GM23338 (cell line): ENCODE measurements at places on chromosomes 7 and 10. TPM values are rescaled to one million over a fixed set of nuclear protein-coding genes. Genes with fewer than 3 reads are reported as not detected.

DNA sequence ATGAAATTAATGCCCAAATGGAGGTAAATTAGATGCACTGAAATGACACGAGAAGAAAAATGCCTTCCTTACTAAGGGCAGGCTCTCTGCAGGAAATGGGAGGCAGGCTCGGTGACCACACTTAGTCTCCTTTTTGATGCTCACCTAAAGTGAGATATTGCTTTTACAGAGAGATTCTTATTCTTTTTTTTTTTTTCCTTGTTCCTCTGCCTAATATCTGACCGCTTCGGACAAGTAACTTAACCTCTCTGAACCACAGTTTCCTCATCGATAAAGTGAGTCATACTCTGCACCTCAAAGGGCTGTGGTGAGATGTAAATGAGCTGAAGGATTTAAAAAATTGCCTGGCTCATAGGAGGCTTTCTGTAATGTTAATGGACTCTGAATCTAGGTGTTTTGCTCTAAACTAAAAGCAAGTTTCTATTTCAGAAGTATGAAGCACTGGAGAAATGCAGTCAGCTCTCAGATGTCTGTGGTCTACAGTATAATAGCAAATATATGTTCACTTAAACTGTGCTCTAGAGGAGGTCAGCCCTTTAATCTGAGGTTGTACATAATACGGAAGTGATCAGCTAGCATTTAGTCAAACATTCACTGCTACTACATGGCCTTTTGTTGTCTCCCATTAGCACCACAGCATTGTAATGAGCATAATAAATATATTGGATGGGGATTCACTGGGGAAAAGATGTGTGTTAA lies 23.2 kb downstream of the NKX2-3 start:
- no peak overlapping the region for H3K4me3 ChIP-seq
- DNase-seq = no peak
- no peak overlapping the region for H3K27ac ChIP-seq
- no peaks in the 10 kb centered on the region for H3K36me3 ChIP-seq
- peaks cover 9% of the 10 kb centered on the region for H3K4me1 ChIP-seq
- H3K27me3 ChIP-seq = peaks cover 11% of the 10 kb centered on the region

DNA sequence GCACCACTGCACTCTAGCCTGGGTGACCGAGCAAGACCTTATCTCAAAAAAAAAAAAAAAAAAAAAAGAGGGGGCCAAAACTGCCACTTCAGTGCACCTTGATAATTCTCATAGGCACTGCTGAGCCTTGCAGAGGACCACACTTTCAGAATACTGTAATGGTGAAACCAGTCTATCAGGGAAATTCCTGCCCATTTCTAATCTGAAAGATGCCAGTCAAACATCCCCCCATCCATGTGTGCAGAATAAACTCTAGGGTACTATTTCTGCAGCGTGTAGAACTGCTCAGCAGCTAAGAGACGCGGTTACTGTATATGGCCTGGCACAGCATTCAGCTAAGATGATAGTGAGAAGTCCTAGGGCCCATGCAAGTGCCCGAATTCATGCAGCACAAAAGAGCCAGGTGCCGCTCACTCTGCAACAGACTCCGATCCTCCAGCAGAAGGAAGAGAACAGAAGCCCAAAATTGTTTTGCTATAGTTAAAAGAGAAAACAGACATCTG lies 286.8 kb upstream of the KLF14 start:
- no peaks in the 10 kb centered on the region for H3K4me1 ChIP-seq
- no peaks in the 10 kb centered on the region; the same call in 1 of the 2 replicates for H3K36me3 ChIP-seq
- H3K27ac ChIP-seq = no peak overlapping the region
- no peak overlapping the region for H3K4me3 ChIP-seq
- no peaks in the 10 kb centered on the region for H3K27me3 ChIP-seq

DNA sequence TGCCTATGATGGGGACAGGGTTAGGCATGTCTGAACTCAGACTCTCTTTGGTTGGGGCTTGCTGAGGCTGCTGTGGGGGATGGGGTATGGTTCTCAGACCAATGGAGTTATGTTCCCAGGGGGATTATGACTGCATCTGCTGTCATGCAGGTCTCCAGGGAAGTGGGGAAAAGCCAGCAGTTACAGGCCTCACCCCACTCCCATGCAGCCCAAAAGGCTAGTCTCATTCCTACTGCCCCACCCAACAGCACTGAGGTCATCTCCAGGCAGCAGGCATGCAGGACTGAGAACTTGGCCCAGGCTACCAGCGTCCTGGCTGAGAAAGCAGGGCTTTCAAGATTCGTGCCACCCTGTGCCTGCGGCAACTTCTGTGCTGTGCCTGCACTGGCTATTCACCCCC lies 373.3 kb downstream of the HTR7 start:
- H3K27ac ChIP-seq = no peak overlapping the region
- DNase-seq = no peak
- H3K27me3 ChIP-seq = no peaks in the 10 kb centered on the region
- 0 out of 2 replicates have a peak, but pooled peaks cover 7% of the 10 kb centered on the region for H3K4me1 ChIP-seq
- no peak overlapping the region for H3K4me3 ChIP-seq

TFR2 gene
- total RNA-seq = 4.2 and 5.6 TPM in 2 replicates

- H3K36me3 ChIP-seq = no peaks in the 10 kb centered on the region
- peaks cover 10% of the 10 kb centered on the region for H3K4me1 ChIP-seq
Observed at GRCh38 chr10:58625070-58625469, 112.4 kb downstream of the BICC1 start.

- DNase-seq = peak; percentile 10
- H3K4me3 ChIP-seq = no peak overlapping the region
- H3K27ac ChIP-seq = no peak overlapping the region
- no peaks in the 10 kb centered on the region for H3K36me3 ChIP-seq
- no peaks in the 10 kb centered on the region for H3K27me3 ChIP-seq
Observed at GRCh38 chr10:103949728-103950127, 17.2 kb upstream of the SLK start.

GRCh38 chr10:97475936-97476594 lies 22.2 kb downstream of the MMS19 start:
- no peak for DNase-seq
- H3K36me3 ChIP-seq = peaks cover 41% of the 10 kb centered on the region
- no peak overlapping the region for H3K4me3 ChIP-seq
- H3K27ac ChIP-seq = no peak overlapping the region
- peaks cover 17% of the 10 kb centered on the region for H3K4me1 ChIP-seq

GRCh38 chr7:6730343-6730633 lies 23.5 kb upstream of the ZNF12 start:
- H3K36me3 ChIP-seq = peaks cover 6% of the 10 kb centered on the region
- DNase-seq = peak; percentile 50
- no peak overlapping the region for H3K27ac ChIP-seq
- H3K4me3 ChIP-seq = peak overlapping the region; percentile 74

- H3K27me3 ChIP-seq = no peaks in the 10 kb centered on the region
- no peak overlapping the region for H3K4me3 ChIP-seq
- DNase-seq = no peak
- H3K4me1 ChIP-seq = peaks cover 4% of the 10 kb centered on the region; the same call in 1 of the 2 replicates
- no peaks in the 10 kb centered on the region for H3K36me3 ChIP-seq
- H3K27ac ChIP-seq = no peak overlapping the region
Observed at GRCh38 chr10:124520558-124521428, 59.2 kb downstream of the LHPP start.

DNA sequence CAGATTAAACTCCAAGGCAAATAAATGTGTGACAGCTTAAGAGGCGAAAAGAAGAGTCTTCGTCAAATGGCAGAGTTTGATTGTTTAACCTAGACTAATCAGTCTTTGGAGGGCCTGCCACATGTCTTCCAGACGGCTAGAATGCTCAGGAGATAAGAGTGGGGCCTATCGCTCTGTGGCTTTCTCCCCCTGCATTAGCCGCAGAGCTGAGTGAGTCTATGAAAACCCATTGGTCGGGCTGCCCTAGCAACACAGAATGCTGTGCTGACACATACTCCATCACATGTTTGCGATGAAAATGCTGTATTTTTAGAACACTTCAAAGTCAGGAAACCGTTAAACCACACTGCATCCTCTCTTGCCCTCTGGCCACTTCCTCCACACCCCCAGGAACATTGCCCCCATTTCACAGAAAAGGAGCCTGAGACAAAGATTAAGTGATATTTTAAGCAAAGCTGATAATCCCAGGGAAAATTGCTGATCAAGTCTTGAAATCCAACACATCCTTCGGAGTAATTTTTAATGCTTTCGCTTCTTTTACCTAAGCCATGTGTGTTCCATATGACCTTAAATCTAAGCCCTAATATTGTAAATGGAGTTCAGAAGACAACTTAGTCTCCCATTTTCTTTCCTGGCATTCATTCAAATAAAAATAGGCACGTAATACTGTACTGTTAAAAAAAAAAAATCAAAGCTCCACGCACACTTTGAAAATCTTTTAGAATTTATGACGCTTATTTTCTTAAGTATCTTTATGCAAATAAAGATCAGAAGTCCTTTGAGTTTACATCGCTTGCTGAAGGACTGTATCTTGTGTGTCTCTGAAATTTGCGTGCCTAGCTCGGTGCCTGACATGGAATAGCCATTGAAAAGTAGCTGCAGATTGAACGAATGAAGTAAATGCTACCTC lies 161.2 kb downstream of the CELF2 start:
- peaks cover 7% of the 10 kb centered on the region for H3K4me1 ChIP-seq
- no peak overlapping the region for H3K27ac ChIP-seq
- DNase-seq = no peak
- no peaks in the 10 kb centered on the region for H3K27me3 ChIP-seq
- H3K4me3 ChIP-seq = no peak overlapping the region
